CD4-positive, alpha-beta memory T cell (primary cell): ENCODE measurements at places on chromosomes 5 and 9. TPM values are rescaled to one million over a fixed set of nuclear protein-coding genes. Genes with fewer than 3 reads are reported as not detected.

Gene TAS2R1
- total RNA-seq: not detected

Gene RALGDS
- 123 TPM for total RNA-seq

Gene SLC4A9
- not detected for total RNA-seq

Gene ECM2
- total RNA-seq: not detected

Gene ADAMTS16
- total RNA-seq: not detected

Gene PPP2R2B
- total RNA-seq: 3.9 TPM

Gene GFI1B
- total RNA-seq: not detected

Gene FAM221B
- not detected for total RNA-seq

Gene SPINK5
- not detected for total RNA-seq

DNA sequence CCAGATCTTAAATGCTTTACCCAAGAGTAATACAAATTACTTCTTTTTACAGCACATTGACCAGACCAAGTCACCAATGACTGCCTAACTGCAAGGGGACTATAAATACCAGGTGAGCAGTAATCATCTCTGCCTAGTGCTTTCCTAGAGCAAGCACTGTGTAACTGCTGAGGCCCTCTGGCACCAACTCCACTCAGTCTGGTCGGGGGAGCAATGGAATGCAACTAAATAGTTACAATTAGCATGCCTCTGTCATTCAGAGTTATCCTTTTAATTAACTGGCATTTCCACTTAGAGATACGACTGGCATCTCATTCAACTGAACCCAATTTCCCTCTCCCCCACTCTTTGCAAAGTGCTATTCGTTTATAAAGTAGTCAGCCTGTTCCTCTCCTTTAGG lies 1309.1 kb upstream of the DMAC1 start:
- DNase-seq: no peak

GRCh38 chr5:7412409-7412808 lies 16.5 kb downstream of the ADCY2 start:
- DNase-seq: no peak

DNA sequence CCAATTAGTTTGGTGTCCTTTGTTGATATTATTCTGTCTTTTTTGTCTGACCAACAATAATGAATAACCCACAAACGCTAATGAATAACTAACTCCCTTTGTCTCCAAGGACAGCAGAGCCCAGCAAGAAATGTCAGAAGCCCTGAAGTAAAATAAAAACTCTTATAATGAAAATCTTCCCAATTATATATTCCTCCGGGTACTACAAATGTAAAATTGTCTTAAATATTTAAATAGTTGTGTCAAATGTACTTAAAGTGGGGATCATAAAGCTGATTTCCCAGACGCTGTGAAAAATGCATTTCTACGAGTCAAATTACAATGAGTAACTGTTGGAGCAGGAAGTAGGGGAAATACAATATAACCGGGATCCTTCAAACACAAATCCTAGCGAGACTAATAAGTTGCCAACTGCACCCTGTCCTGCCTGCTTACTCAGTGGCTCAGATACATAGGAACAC lies 22.3 kb downstream of the GLIS3 start:
- DNase-seq: no peak

DNA sequence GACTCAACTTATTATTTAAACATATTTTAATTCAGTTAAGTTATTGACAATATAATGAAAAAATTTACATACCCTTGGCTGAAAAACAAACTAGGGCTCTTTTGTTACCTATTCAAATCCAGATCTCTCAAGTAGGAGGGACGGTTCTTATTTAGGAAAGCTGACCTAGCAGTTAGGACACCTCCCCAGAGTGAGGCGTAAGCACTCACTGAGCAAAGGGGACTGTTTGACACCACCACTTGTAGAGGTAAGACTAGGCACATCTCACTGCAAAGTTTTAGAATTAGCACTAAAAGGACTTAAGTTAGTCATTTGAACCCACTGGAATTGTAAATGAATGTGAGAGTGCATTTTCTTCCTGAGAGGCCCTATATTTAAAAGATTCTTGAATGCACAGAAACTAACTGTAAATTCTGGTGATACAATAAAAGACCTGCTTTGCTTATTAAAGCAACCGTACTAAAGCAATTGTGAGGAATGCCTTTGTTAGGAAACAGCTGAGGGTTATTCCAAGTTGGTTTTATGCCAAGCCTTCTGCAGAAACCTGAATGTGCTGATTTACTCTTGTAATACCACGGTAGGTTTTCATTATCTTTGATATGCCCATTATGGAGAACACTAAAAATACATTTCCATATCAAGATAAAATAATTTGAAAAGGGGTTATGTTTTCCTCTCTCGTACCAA lies 16.2 kb downstream of the HACD4 start:
- no peak for DNase-seq

- DNase-seq: no peak
Observed at GRCh38 chr9:120436983-120437475, 142.9 kb downstream of the CDK5RAP2 start.

- DNase-seq: no peak
Observed at GRCh38 chr9:134971696-134972095, 54.0 kb upstream of the FCN1 start.

DNA sequence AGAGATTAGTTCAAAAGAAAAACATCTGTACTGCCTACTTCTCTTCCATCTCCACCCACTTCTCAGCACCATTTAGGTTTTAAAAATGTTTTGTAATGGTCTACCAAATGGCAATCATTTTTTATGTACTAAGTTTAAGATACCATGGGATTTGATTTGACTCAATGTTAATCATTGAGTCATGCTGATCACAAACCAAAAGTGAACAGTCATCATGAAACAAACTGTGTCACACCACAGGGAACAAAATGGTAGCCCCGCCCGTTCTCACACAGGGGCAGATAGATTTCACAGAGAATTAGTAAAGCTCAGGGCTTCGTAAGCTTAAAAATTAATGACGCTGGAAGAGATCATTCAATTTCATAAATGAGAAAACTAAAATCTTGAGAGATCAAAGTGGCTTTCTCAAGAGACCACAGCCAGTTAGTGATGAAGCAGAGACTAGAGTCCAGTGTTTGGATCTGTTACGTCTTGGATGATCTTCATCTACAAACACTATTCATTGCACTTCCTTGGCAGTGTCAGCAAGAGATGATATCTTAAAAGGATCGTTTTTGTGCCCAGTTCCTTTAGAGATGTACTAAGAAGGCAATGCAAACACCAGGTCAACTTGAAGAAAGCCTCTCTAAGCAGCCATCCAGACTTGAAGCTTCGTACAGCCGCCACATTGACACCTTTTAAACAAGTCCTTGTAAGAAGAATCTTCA lies 33.9 kb upstream of the TRIO start:
- DNase-seq: no peak

DNA sequence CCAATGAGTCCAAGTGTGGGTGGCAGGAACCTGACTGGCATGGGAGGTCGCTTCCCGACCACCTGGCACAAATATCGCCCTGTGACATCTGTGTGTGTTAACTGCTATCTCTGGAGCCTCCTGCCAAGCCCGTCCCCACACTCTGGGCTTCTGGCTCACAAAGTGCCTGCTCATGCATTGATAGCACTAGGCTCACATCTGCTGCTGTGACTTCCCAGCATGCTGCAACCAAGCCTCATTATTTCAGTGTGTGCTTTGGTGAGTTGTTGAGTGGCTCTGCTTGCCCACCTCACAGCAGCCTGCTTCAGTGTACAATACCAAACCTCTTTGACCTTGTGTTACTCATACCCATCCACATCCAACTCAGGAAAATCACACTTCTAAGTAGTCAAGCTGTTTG lies 139.8 kb downstream of the APBA1 start:
- no peak for DNase-seq

DNA sequence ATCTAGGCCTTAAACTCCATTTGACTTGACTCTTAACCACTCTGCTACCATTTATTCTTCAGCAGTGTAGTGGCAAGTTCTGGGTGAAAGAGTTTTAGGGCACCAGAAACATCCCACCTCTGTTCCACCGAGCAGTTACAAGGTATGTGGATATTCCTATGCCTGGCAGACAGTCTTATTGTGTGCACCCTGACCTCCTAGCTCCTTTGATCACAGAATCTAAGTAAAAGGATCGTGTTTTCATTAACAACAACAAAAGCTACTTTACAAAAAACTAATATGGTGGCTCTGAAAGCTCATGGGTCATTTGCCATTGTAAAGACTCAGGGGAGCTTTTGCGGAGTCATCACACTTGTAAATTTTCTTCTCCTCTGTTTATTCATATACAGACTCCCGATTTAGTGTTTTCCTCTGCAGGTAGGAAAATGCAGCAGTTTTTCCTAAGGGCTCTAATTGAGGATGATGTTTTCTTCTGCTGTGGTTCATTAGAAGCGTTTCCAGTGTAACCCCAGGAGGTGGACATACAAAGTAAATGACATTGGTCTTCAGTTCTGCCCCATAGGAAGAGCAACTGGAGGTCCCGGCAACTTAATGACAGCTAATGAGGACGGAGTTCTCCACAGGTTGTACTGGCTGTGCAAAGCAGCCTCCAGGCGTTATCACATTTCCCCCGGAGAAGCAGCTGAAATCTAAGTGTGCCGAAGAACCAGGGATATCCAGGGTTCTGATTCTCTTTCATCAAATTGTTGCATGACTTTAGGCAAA lies 78.2 kb downstream of the ATP10B start:
- no peak for DNase-seq

GRCh38 chr9:13270734-13271133 lies 8.8 kb downstream of the MPDZ start:
- DNase-seq: no peak

GRCh38 chr5:141947316-141947715 lies 10.7 kb downstream of the PCDH12 start:
- DNase-seq: no peak

DNA sequence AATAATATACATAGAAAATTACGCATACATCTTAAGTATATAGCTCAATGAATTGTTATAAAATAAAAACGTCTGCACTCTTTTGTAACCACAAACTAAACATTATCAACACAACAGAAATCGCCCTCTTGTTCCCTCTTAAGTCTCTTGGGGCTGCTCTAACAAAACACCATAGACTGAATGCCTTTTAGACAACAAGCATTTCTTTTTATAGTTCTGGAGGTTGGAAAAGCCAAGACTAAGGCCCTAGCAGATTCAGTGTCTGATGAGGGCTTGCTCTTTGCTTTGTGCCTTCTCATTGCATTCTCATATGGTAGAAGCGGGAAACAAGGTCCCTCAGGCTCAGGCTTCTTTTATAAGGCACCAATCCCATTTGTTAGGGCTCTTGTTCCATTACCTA lies 4.9 kb upstream of the IFNB1 start:
- DNase-seq: no peak

- peak; percentile 84 for DNase-seq
Observed at GRCh38 chr5:132466433-132467286, 23.9 kb downstream of the IRF1 start.

DNA sequence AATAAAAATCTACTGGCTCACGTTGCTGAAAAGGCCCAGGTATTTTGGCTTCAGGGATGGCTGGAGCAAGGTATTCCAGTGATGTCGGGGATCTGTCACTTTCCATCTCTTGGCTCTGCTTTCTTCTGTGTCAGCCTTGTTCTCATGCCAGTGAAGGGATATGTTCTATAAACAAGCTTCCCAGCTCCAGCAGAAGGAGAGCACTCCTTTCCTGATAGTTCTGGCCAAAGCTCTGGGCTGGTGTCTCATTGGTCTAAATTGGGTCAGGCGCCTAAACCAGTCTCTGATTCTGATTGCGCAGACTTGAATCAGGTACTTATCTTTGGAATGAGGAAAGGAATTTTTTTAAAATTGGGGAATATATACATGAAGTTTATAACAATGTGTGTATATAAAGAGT lies 5.1 kb downstream of the SNX30 start:
- no peak for DNase-seq

GRCh38 chr9:91946653-91947488 lies 3.2 kb downstream of the ROR2 start:
- no peak for DNase-seq

DNA sequence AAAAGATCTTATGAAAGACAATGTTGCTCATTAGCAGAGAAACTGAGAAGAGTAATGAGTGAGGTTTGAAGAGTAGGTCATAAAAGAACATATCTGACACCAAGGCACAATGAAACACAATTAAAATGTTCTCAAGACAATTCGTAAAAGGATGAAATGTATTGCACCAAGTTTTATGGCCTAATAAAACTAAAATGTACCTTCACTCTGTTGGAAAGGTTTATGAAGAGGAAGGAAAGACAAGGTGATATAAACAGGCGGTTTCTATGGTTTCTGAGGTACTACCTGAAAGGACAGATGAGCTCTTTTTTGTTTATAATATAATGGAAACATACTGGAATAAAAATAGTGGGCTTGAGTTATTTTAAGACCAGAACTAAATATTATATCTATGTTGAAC lies 821.3 kb downstream of the TAF11L14 start:
- DNase-seq: no peak

DNA sequence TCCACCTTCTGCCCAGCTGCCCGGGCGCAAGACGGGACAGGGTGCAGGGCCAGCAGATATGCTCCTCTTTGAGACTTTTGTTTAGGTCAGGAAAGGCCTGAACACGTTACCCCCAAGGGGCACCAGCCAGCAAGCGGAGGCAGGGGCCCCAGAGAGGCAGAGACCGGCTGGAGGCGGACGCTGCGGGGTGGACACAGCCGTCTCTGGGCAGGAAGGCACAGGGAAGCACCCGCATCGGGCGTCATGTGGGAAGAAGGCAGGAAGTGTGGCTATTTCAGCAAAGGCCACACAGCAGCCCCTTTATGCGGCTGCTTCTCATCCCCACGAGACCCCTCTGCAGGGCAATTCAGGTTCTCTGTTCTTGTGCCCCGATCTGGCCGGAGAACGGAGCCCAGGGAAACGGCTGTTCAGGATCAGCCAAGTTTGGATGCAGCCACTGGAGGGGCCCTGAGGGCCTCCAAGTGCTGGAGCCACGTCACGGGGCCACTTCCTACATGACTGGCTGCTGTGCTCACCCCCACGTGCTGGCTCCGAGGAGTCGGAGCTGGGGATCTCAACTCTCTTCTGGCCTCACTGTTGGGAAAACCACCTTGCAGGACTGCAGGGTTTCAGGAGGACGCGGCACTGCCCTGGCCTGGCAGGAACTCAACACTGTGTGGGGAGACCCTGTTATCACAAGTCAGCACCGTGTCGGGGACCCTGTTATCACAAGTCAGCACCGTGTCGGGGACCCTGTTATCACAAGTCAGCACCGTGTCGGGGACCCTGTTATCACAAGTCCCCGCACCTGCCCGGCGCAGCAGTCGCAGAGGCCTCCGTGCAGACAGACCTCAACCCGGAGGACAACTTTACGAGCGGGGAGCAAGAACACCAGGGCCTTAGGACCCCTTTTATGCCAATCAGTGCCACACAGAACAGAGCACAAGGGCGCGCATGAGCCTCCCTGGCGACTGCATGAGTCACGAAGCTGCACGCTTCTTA lies 44.4 kb downstream of the SLC12A7 start:
- no peak for DNase-seq
